Activated CD8-positive, alpha-beta memory T cell treated with anti-CD3 and anti-CD28 coated beads, Interleukin-2, amount 10 ng/mL, durations not matched to agents 7 days and 5 days (primary cell): ENCODE measurements at places on chromosomes 13 and 19. TPM values are rescaled to one million over a fixed set of nuclear protein-coding genes. Genes with fewer than 3 reads are reported as not detected.

- H3K27me3 ChIP-seq = peaks cover 34% of the 10 kb centered on the region
- DNase-seq = no peak
- no peak overlapping the region for H3K4me3 ChIP-seq
Observed at GRCh38 chr19:54572696-54573311, 786 bp upstream of the LILRA2 start.

The PLEKHF1 gene
- total RNA-seq = 64.1 TPM

DNA sequence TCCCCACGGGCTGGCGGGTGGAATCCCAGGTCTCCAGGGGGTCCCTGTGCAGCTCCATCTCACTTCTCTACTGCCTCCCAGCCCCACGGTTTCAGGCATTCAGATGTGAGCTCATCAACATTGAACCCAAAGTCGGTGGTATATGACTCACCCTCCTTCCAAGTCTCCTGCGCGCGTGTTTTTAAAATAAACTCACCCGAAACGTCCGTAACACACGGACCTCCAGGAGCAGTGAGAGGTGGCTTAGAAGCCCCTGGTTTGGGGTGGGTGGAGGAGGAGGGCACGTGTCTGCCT is 14.0 kb upstream of the CRTC1 start:
- no peak overlapping the region for H3K27ac ChIP-seq
- H3K4me1 ChIP-seq = no peaks in the 10 kb centered on the region
- no peaks in the 10 kb centered on the region for H3K27me3 ChIP-seq

GRCh38 chr19:21604951-21605476 is 99.6 kb downstream of the ZNF429 start:
- H3K4me3 ChIP-seq = peak overlapping the region; percentile 66
- no peak for DNase-seq
- H3K27me3 ChIP-seq = no peaks in the 10 kb centered on the region
- H3K36me3 ChIP-seq = peaks cover 4% of the 10 kb centered on the region
- H3K4me1 ChIP-seq = peaks cover 12% of the 10 kb centered on the region
- no peak overlapping the region for H3K27ac ChIP-seq

The CCL25 gene
- not detected for total RNA-seq

The IQCN gene
- 3.1 TPM for total RNA-seq

GRCh38 chr13:21852043-21852442 is 181.2 kb downstream of the FGF9 start:
- no peak for DNase-seq
- H3K36me3 ChIP-seq = no peaks in the 10 kb centered on the region
- H3K4me3 ChIP-seq = no peak overlapping the region

DNA sequence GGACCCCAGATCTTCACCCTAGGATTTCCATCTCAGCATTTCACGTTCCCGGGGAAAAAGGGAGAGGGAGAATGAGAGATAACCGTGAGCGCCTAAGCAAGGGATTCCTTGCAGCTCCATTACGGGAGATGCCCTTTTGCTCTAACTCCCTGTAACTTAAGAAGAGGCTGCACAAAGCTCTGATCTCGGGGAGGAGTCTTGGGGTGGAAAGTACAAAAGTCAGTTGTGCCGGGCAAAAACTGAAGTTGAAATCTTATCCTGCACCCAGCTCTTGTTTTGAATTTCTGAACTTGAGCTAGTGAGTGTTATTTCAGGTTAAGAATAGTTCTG is 256.4 kb upstream of the SOX21 start:
- no peak overlapping the region for H3K4me3 ChIP-seq
- H3K27me3 ChIP-seq = peaks cover 60% of the 10 kb centered on the region
- H3K36me3 ChIP-seq = no peaks in the 10 kb centered on the region
- no peak for DNase-seq
- H3K4me1 ChIP-seq = peaks cover 2% of the 10 kb centered on the region

DNA sequence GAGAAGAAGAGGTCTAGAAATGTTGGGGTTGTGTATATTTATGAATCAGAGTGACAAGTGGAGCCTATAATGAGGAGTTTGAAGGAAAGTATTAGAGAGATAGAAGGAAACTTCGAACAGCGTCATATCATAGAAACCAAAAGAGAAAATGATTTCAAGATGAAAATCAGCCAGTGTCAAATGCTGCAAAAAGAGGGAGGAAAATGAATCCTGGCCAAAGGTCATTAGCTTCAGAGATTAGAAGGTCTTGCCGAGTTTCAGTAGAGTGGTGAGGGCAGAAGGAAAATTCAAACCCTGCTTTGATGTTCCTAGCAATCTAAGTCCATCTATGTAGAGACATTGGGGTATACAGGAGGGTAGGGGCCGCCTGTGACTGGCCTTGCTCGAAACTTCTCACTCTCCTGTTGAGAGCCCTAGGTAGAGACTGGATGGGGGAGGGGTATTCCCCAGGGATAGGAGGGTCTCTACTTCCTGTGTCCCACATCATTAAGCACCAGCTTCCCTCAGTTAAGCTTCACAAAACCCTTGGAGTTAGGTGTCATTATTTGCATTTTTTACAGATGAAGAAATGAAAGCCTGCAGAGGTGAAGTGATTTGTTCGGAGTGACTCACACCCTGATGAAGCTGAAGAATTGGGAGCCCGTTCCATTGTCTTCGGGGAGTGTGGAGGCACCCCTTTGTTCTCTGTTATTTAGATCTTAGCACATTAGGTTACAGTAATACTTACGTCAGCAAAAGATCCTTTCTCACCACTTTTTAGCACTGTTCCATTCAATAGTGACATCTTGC is 62.8 kb downstream of the FGF9 start:
- no peaks in the 10 kb centered on the region for H3K36me3 ChIP-seq
- H3K4me3 ChIP-seq = no peak overlapping the region
- H3K4me1 ChIP-seq = no peaks in the 10 kb centered on the region

DNA sequence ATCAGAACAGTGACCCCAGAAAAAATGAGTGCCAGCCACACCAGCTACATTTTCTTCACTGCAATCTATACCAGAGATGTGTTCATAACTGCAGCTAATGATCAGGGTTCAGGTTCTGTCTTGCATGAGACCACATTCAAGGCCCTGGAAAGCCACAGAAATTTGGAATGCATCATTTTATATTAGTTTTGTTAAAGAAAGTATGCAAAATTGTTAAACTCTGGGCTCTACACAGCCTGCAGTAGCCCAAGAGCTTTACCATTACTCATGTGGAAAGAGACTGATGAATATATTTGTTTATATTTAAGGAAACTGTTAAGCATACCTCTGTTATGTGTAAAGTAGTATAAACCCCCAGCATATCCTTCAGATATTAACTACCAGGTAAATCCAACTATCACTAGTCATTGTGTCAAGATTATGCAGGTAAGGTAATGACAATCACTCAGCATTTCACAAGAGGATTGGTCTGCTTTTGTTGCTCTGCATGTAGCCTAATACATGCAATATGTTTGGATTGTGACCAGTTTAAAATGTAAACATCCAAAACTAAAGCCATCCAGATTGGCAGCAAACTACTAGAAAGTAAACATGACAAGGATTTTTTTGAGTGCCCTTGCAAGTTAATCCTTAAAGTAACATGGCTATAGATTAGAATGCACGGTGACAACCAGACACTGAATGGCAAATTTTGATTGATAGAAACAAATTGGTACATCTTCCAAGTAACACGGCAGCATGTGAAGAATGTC is 429.1 kb upstream of the ARGLU1 start:
- no peaks in the 10 kb centered on the region for H3K27me3 ChIP-seq
- no peaks in the 10 kb centered on the region for H3K4me1 ChIP-seq
- no peak overlapping the region for H3K4me3 ChIP-seq
- no peaks in the 10 kb centered on the region for H3K36me3 ChIP-seq

DNA sequence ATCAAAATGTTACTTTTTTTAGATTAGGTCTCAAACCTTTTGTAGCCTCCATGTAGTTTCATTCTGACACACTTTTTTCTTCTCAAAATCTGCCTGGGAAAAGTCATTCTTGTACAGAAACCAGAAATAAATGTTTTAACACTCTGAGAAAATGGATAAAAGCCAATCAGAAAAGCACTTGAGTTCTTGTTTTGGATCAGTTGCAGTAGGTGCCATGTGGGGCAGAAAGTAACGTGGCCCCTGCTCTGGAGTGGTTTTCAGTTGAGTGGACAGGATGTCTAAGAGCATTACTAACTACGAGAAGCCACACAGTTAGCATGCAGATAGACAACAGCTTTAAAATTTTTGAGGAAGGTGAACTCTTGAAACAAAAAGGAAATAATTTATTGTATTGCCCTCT is 19.1 kb downstream of the GPR183 start:
- H3K4me3 ChIP-seq = peak overlapping the region; percentile 38
- H3K4me1 ChIP-seq = peaks cover 73% of the 10 kb centered on the region
- no peaks in the 10 kb centered on the region for H3K27me3 ChIP-seq
- DNase-seq = peak; percentile 83
- peaks cover 33% of the 10 kb centered on the region for H3K36me3 ChIP-seq

The ZNF878 gene
- total RNA-seq = 0.67 TPM

GRCh38 chr19:49142866-49143335 is 12.3 kb downstream of the HRC start:
- H3K36me3 ChIP-seq = no peaks in the 10 kb centered on the region
- no peak overlapping the region for H3K27ac ChIP-seq
- H3K27me3 ChIP-seq = peaks cover 22% of the 10 kb centered on the region

DNA sequence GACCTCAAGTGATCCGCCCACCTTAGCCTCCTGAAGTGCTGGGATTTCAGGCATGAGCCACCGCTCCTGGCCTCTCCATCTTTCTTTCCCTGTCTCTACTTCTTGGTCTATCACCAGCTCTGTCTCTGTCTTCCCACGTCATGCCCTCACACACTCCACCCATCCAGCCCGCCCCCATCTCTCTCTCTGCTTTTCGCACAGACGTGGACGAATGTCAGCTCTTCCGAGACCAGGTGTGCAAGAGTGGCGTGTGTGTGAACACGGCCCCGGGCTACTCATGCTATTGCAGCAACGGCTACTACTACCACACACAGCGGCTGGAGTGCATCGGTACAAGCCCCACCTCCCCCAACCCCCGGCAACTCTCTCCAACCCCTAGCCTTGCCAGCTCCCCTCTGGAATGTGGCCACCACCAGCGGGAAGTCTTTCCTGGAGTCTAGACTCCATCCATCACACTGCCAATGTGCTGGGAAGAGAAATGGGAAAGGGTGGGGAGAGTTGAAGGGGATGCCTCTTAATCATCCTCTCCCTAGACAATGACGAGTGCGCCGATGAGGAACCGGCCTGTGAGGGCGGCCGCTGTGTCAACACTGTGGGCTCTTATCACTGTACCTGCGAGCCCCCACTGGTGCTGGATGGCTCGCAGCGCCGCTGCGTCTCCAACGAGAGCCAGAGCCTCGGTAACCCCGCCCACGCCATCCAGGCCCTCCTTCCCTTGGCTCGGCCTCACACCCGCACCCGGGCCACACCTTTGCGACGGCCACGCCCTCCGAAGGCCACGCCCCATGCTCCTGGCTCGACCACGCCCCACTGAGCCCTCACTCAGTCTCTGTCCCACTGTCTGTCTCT is 22.5 kb downstream of the LTBP4 start:
- no peak overlapping the region for H3K4me3 ChIP-seq
- no peaks in the 10 kb centered on the region for H3K27me3 ChIP-seq
- H3K4me1 ChIP-seq = peaks cover 12% of the 10 kb centered on the region
- H3K36me3 ChIP-seq = peaks cover 16% of the 10 kb centered on the region

The CFAP97D2 gene
- total RNA-seq = not detected

The MCEMP1 gene
- total RNA-seq = not detected

The NFILZ gene
- total RNA-seq = not detected

- DNase-seq = no peak
- H3K36me3 ChIP-seq = no peaks in the 10 kb centered on the region
- no peak overlapping the region for H3K4me3 ChIP-seq
Observed at GRCh38 chr13:36903925-36904595, 16.0 kb downstream of the SMAD9 start.

GRCh38 chr19:18587962-18588610 is 512 bp upstream of the REX1BD start:
- H3K27ac ChIP-seq = peak overlapping the region; percentile 94
- DNase-seq = no peak
- peaks cover 3% of the 10 kb centered on the region for H3K36me3 ChIP-seq

GRCh38 chr13:105920370-105920769 is 615.1 kb downstream of the EFNB2 start:
- H3K4me3 ChIP-seq = no peak overlapping the region
- H3K36me3 ChIP-seq = no peaks in the 10 kb centered on the region
- no peak for DNase-seq
- H3K27ac ChIP-seq = no peak overlapping the region
- no peaks in the 10 kb centered on the region for H3K27me3 ChIP-seq

GRCh38 chr13:101880581-101880980 is 428.1 kb downstream of the ITGBL1 start:
- H3K4me3 ChIP-seq = no peak overlapping the region
- H3K4me1 ChIP-seq = no peaks in the 10 kb centered on the region
- H3K36me3 ChIP-seq = no peaks in the 10 kb centered on the region
- no peak overlapping the region for H3K27ac ChIP-seq

- no peaks in the 10 kb centered on the region for H3K27me3 ChIP-seq
- no peak overlapping the region for H3K27ac ChIP-seq
- no peaks in the 10 kb centered on the region for H3K36me3 ChIP-seq
- no peak overlapping the region for H3K4me3 ChIP-seq
Observed at GRCh38 chr13:35046587-35046986, 104.5 kb downstream of the NBEA start.

DNA sequence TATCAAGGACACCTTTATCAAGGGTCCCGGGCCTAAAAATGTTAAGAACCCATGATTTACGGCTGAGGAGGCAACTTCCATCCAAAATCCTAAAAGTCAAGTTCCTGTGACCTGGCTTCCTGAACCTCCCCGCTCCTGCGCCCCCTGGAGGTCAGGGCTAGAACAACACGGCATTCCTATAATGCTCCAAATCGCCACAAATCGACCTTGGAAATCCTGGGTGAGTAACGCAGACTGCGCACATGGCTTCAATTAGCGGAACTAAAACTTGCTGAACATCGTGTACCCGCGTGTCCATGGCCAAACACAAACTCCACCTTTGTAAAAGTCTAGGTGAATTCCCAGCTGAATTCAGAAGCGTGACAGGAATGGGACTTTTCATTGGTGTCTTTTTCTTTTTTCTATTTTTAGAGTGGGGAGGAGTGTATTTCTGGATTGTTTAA is 4.3 kb upstream of the C5AR1 start:
- H3K27me3 ChIP-seq = peaks cover 15% of the 10 kb centered on the region
- no peak overlapping the region for H3K4me3 ChIP-seq
- H3K27ac ChIP-seq = no peak overlapping the region
- no peaks in the 10 kb centered on the region for H3K36me3 ChIP-seq
- peaks cover 8% of the 10 kb centered on the region for H3K4me1 ChIP-seq
- DNase-seq = peak; percentile 47
